ENCODE measurements at places on chromosomes 5 and 9.

GRCh38 chr9:13863112-13863511 lies 450.8 kb downstream of the NFIB start:
- DNase-seq: no peak

- peak; percentile 69 for DNase-seq
These were observed 247.1 kb upstream of the ANKRD55 start for GRCh38 chr5:56480078-56480704.

- peak; percentile 14 for DNase-seq
These were observed 1.6 kb downstream of the CFAP95 start for GRCh38 chr9:69822116-69822750.

DNA sequence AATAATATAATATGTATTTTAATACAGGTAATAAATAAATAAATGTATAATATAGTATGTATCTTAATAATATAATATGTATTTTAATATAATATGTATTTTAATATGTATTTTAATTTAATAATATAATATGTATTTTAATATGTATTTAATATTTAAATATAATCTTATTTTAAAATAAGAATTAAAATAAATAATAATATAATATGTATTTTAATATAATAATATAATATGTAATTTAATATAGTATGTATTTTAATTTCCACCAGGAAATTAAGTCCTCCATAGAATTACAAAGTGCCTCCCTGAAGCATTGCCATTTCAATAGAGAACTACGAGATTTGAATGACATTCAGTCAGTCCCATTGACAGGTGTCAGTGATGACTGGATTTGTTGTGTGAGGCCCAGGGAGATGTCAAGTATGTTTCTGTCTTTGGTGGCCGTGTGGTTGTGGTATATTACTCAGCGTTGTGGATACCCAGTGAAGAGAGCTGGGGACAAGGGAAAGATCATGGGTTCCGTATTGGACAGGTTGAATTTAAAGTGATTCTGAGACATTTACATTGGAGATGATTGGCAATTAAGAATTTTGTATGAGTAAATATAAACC lies 14.2 kb upstream of the C5orf46 start:
- DNase-seq: no peak

DNA sequence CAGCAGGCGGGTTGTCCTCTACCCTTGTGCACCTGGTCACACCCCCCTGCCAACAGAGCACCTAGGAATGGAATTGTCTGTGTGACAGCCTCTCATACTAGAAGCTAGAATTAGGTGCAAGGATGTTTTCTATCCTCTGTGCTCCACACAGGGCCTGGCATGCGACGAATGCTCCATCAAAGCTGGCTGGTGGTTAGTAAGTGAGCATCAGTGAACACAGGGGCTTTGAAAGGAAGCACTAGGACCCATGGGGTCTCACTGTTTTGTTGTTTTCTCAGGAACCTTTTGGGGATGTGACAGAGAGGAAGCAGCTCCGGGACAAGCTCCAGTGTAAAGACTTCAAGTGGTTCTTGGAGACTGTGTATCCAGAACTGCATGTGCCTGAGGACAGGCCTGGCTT lies 32.3 kb downstream of the GALNT12 start:
- no peak for DNase-seq

- DNase-seq: no peak
These were observed 2.8 kb upstream of the ADRA1B start for GRCh38 chr5:159913501-159913900.

DNA sequence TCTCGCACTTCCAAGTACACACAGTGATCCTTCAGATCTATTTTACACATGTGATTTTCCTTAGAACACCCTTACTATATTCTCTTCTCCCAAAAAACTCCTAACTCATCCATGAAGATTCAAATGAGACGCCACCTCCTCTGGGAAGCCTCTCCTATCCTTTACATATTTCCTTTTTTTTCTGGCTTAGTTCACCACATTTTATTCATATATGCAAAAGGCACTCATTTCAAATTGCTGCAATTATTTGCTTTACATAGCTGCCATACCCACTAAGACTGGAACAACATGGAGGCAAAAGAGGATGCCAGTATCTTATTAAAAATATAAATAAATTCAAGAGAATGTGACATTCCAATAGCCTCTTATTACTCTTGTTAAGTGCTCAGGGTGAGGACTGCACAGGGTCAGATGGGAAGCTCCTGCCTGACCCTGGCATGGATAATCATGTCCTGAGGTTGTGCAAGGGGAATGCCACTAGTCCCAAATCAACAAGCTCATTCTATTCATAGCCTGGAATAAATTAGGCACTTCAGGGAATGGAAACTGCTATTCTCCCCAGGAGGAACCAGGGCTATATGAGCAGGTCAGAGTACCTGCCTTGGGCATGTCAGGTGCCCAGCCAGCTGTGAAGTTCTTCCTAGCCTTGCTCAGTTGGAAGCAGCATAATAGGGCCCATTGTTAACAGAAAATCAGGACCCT lies 262.9 kb downstream of the FBXL17 start:
- no peak for DNase-seq

DNA sequence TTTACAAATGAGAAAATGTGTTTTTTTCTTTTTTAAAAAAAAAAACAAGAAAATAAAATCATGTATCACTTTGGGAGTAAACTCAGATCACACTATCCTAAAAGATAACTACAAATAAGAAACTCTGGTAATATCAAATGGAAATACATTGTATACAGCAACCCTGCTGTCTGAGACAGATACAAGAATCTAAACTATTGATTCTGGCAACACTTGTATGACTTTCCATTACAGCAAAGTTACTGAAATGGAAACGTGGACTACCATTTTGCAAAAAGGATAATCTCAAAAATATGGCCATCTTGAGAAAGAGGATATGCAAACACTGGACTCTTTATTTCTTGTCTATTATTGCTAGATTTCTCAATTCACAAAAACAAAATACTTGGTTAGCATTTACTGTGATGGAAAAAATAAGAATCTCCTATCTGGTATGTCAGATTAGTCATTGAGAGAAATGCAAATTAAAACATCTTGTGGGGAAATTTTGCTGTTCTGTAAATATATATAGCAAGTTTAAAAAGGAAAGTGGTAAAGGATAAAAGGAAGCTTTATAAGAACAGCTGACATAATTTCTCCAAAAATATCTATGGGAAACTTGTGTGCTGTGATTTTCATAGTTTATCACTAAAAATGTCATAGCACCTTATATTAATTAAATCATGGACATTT lies 112.9 kb upstream of the FER start:
- DNase-seq: no peak

- no peak for DNase-seq
These were observed 247.8 kb downstream of the AOPEP start for GRCh38 chr9:94974154-94974879.

- peak; percentile 31 for DNase-seq
These were observed 316.1 kb downstream of the DMRT2 start for GRCh38 chr9:1366276-1366675.

GRCh38 chr9:109769250-109769649 lies 10.7 kb upstream of the PALM2AKAP2 start:
- DNase-seq: no peak

DNA sequence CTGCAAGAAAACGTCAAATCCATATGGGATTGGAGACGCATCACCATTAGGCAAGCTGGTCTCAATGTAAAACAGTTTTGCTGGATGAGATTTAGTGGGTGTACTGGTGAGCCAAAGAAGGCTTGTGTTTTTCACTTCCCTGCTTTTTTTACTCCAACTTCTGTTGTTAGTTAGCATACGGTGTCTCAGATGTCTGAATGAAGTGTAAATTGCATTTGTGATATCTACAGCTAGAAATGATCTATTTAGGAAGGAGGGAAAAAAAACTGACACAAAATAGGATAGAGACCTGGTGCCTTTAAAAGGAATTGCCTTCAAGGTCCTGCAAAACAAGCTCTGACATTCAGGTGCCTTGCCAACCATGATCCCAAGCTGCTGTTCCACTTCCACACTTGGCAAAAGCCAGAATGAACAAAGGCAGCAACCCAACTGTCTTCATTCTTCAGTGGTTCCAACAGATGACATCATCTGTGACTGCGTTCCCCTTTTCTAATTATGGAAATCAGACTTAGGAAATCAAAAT lies 104.2 kb upstream of the RAI14 start:
- DNase-seq: no peak

DNA sequence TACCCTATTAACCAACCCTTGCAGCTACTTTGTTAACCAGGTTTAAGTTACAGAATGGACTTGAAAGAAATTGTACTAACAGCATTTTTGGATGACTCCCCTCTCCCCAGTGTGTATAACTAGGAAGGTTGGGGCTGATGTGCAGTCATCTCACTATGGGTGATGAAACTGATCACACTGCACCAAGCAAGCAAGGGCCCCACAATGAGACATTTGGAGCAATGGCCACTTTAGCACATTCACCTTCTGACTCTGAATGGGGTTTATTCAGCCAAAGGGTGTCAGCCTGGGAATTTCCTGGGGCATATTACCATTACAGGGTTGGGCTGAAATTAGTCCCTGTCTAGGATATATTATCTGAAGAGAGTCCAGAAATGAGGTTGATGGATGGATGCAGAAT lies 18.7 kb upstream of the CYFIP2 start:
- no peak for DNase-seq

DNA sequence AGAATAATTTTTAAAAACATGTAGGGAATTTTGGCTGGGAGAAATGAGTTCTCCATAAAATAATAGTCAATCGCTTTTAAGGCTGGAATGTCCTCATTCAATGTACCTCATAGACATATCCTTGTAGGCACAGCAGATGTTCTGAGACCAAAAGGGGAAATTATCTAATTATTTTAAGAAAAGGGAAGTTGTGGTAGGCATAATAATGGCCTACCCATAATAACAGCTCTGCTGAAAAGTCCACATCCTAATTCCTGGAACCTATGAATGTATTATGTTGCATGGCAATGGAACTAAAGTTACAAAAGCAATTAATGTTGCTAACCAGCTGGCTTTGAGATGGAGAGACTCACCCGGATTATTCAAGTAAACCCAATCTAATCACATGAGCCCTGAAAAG lies 216.1 kb downstream of the TRIM36 start:
- DNase-seq: no peak

DNA sequence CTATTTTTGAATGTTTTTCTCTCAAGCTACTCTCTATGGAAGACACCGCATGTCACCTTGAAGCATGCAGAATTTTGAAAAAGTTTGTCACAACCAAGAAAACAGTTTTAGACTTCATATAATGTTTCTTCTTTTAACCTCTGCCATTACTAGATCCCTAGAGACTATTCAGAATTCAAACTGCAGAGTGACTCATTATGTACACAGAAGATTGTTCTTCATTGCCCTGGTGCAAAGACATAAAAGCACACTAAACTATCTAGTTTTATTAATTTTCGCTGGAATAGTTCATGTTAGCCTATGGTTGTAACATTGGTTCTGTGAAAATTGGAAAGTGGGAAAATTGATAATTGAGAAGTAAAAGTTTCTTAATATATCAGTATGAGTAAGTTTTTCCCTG lies 18.4 kb downstream of the F2RL2 start:
- no peak for DNase-seq

DNA sequence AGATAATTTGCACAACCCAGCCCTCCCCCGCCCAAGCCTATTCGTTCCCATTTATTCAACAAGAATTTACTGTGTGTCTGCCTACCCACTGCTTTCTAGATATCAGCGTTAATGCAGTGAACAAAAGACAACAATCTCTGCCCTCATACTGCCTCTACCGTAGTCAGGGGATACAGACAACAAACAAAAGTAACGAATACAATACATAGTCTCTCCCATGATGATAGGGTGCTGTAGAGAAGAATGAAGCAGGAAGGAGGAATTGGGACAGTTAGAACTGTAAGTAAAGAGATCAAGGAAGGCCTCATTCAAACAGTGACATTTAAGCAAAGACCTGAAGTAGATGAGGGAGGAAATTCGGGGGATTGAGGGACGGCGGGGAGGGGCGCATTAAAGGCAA lies 1.7 kb downstream of the GFM2 start:
- no peak for DNase-seq

- DNase-seq: no peak
These were observed 108.5 kb downstream of the DOCK2 start for GRCh38 chr5:169745441-169746146.

DNA sequence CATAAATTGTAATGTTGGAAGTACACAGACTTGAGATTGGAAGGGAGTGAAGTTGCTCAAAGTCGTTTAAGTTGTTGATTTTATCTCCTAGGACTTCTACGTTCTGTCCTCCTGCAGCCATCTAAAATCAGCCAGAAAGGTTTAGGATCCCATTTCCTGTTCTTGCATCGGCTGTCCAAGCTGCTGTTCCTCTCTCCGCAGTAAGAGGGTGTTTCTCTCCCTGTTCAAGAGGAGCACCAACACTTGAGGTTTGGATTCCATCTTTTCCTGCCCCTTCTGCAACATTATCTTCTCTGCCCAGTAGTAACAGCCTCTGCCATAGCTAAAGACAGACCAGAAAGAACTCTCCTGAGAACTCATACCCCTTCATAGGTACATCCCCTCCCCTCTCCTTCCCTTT lies 373.4 kb downstream of the GADD45G start:
- DNase-seq: no peak

DNA sequence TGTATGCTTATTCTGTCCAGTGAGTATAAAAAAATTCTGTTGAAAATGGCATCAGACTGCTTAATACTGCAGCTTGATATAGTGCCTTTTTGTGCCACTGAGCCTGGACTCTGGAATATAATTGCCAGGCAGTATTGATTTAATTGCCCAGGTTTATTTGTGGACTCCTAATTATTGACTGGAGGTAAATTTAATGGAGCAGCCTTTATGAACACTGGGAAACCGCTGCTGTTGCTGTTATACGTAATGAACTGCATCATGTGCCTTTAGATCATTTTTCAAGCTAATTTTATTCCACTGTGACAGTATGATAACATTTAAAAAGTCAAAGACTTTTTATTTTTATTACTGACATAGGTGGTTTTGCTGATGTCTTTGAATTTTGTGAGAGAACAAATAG lies 90.2 kb upstream of the SH3GL2 start:
- DNase-seq: no peak

GRCh38 chr9:20728493-20729220 lies 44.6 kb downstream of the FOCAD start:
- no peak for DNase-seq

DNA sequence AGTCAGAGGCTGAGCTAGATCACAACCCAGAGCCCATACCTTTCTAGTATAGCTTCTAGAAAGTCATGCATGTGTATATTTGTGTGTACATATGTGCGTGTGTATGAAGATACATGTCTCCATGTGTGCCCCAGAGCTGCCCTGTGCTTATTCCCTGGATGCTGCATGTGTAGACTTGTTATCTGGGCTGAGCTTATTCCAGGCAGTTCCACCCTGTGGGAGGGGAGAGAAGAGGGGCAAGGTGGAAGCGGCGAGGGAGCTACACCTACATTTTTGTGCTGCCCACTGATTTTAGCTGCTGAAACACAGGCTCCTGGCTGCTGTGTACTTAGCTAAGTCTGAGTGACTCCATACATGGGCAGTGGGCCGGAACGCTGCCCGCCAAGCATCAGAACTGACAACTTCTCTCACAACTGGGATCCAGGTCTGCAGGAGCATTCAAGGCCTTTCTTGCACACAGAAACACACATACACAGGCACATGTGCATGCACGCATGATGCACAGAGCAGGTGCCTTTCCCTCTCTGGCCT lies 38.0 kb upstream of the XPA start:
- DNase-seq: no peak

GRCh38 chr5:174098694-174099093 lies 53.2 kb downstream of the NSG2 start:
- no peak for DNase-seq

Measured in CD4-positive, alpha-beta T cell treated with Interleukin-2 at 100 ng/mL for 4 hours (primary cell).